ENCODE measurements at places on chromosomes 12 and 14.

DNA sequence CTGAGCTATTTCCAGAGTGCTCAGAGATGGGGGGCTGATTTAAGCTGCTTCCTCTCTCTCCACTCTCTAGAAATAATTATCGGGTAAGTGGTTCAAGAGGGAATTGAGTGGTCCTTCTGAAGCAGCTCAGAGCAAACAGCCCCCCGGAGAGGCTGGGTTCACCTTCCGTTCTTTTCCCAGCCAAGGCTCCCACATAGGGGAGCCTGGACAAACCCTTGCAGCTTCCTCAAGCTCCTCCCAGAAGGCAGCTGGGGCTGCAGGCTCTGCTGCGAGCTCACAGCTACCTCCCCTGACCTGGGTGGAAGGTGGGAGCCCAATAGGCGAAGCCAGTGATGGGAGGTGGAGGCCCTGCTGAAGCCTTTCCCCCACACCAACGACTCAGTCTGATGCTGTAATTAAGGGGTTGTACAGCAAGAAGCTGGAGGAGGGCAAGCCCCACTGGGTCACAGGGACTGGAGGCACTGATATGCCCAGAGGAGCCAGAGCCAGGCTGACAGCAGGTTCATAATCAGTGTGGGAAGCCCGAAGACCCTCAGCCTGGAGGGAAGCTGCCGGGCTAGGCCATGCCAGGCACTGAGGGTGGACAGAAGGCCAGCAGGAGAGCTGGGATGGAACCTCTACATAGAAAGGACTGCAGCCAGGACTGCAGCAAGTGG, 52.4 kb downstream of the ARL6IP4 start:
- DNase-seq: no peak

DNA sequence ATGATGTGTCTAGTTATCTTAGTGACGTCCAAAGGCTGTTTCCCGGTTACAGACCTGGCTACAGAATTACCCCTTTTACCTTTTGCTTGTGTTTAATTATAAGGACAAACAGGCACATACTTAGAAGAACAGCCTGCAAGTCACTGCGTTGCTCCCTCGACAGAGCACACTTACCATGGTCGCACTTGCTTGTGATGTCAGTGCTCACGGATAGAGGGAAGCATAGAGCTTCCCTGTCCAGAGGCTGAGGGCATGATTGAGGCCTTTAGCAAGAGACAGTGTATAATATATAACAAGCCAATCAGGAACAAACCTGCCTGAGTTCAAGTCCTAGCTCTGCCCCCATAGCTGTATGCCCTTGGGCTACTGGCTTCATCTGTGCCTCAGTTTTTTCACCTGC, 73.2 kb upstream of the SCN8A start:
- DNase-seq: peak; percentile 67

DNA sequence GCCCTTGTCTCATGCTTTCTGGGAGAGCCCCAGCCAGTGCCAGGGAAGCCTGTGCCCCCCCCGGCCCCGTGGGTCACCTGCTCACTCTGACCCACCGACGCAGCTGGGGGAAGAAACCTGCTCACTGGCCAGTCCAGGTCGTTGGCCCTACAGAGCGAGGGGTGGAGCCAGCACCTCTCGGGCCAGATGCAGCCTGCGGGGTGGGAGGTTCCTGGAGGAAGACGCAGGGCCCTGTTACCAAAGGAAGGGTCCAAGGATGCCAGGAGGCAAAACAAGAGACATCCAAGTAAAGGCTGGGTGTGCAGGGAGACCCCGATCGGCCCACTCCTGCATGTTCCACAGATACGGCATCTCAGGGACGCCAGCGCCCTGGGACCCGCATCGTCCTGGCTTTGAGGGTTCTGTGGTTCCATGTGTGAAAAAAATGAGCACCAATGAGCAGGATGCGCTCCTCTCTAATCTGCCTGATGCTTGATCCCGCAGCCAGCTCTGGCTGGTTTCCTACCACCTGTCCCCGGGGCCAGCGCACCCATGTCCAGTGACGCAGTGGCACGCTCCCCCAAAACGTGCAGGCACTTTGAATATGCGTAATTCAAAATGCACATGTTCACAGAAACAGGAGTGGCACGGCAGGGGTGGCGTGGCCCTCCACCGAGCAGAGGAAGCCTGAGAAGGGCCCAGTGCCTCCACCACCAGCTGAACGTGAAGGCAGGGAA, 66.0 kb upstream of the GALNT9 start:
- no peak for DNase-seq

GRCh38 chr14:45212231-45212630, 40.8 kb downstream of the MIS18BP1 start:
- no peak for DNase-seq

- DNase-seq: no peak
Observed at GRCh38 chr12:94534774-94535509, 75.3 kb upstream of the CEP83 start.

Measured in H9 (cell line).